AG04450 (cell line): ENCODE measurements at places on chromosomes 13 and 19. TPM values are rescaled to one million over a fixed set of nuclear protein-coding genes. Genes with fewer than 3 reads are reported as not detected.

Gene CD209
- not detected in 2 replicates for polyA plus RNA-seq

Gene VSTM2B
- polyA plus RNA-seq = not detected in 2 replicates

Gene CRTC1
- polyA plus RNA-seq = 1.0 and 1.4 TPM in 2 replicates

DNA sequence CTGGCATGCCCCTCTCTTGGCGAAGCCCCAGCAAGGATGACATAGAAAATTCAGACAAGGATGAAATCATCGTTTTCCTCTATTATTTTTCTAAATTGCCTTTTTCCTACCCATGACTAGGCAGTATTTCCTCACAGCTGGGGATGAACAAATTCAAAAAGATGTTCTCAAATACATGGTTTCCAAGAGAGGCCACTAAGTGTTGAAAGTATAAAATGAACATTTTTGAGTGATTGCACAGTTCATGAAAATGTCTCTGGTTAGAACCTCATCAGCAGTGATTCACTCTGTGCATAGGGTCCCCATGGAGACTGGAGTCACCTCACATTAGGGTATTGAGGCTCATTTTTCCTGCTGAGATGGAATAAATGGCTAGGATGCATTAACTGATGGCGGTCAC, 373.7 kb downstream of the DNAJC15 start:
- no peak for DNase-seq
